ENCODE measurements at places on chromosomes 3 and 15.

DNA sequence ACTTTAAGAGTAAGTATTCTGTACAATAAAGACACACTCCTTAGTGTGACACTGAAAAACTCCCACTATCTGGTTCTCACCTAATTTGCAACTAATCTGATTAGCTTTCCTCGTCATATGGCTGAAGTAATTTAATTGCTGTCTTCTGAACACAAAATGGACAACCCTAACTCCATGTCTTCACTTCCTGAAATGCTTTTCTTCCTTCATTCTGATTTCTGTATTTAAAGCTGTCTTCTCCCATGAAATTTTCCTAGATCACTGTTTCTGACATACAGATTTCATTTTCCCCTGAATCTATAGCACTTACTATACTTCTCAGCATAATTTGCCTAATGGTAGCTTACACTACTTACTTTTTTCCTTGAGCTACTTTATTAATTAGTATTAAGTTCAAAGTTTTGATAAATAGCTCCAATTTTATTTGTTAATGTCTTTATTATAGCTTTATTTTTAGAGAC, 6.3 kb downstream of the CCPG1 start:
- DNase-seq = no peak

DNA sequence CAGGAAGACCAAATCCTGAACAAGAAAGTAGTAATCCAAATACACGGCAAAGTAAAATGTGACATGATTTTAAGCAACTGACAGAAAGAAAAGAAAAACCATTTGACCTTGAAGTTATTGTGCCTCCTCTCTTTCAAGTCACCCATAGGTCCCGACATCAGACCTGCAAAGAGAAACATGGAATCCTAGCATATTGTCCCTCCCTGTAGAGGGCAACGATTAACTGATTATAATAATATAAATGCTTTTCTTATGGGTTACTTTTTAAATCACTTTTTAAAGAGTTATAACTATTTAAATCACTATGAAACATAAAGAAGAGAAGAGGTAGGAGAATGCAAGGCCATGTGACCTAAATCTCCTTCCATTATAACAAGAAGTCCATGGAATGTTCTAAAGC, 143.2 kb upstream of the LIPC start:
- DNase-seq = no peak

DNA sequence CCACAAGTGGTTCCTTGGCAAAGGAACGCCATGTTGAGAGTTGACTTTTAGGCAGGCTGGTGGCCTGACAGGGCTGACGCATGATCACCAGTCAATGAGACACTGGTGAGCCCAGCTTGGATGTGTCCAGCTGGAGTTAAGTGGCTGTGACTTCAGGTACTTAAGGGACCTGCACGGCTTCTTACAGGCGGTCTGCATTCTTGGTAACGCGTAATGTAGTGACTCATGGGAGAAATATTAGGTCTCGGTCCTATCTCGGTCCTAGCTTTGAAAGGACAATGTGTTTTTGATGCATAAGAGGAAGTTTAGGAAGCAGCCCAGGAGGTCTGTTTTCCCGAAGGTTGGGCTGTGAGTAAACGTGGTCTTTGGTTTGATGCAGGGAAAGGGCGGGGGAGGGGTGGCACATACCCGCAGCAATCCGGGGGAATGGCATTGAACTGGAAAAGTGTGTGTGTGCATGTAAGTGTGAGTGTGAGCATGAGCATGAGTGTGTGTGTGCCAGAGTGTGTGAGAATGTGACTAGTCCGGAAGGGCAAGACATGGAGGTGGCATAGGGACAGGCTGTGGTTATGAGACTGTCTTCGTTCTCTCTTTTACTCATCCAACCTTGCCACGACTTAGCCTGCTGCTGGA, 55.3 kb downstream of the FAM43A start:
- DNase-seq = no peak

- no peak for DNase-seq
These were observed 51.1 kb downstream of the PSMD6 start for GRCh38 chr3:63972196-63972595.

DNA sequence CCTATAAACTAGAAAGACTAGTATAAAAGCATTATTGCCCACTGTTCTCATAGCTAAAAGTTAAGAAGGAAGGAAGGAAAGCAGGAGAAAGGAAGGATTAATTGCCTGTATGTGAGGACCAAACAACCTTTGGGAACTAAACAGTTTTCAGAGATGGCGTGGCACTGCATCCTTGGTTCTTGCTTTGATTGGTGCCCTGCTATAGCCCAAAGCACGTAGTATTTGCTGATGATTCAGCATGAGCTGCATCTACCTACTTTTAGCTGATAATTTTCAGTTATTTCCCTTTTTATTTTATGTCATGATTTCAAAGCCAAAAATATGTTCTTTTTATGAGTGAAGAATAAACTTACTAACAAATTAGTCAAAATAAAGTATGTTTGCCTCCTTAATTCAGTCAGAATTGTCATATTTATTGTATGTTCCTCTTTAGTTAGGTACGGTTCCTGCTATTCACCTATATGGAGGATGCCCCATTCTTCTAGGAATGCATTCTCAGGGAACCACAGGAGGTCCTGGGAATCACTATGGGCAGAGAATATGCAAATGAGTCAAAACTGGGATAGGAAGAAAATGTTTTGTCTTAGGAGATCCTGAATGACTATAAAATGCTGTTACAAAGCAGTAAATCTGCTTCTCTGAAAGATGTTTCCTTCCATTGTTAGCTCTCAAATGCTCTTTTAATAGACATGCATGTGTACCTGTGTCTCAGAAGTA, 65.4 kb upstream of the THSD4 start:
- DNase-seq = no peak

- DNase-seq = no peak
These were observed 46.3 kb upstream of the RBP1 start for GRCh38 chr3:139585820-139586219.

GRCh38 chr3:55417211-55417610, 69.9 kb downstream of the WNT5A start:
- DNase-seq = no peak

Measured in stimulated activated CD4-positive, alpha-beta T cell treated with anti-CD3 and anti-CD28 coated beads, Interleukin-4, amount 100 ng/mL, for 1 hour (primary cell).